ENCODE measurements at places on chromosomes 6 and 20.

GRCh38 chr20:35269055-35269781 is 8.7 kb downstream of the MMP24OS start:
- no peak for DNase-seq

- no peak for DNase-seq
Observed at GRCh38 chr20:32003325-32003724, 6.9 kb upstream of the CCM2L start.

- no peak for DNase-seq
Observed at GRCh38 chr6:158257425-158257759, 54.9 kb upstream of the TULP4 start.

- DNase-seq = no peak
Observed at GRCh38 chr6:24831771-24832716, 33.3 kb upstream of the ARMH2 start.

DNA sequence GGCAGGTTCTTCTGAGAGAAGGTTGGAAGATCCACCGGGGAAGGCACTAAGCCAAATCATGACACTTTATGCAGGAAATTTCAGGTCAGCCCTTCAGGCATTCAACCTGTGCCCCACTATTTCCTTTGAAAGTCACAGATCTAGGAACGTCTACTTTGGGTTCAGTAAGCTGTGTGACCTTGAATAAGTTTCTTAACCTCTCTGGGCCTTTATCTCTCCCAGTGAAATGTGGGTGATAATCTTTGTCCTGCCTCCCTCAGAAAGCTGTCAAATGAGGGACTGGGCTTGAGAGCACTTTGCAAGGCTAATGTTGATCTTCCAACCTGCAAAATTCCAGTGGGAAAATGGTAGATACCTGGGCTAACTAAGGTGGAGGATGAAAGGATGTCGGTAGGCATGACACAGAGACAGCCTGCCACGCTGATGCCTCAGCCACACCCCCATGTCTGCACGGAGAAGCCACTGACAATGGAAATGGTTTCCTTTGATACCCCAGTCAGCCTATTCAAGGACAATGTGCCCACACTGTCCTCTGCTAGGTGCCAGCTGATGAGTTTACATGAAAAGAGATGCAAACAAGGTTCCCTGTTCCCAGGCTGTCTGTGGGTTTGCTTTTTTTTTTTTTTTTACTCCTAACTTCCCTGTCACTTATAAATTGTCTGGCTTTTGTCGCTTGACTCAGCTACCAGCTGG is 9.3 kb downstream of the BNIP5 start:
- DNase-seq = no peak

- DNase-seq = no peak
Observed at GRCh38 chr20:41258474-41258873, 59.1 kb downstream of the ZHX3 start.

DNA sequence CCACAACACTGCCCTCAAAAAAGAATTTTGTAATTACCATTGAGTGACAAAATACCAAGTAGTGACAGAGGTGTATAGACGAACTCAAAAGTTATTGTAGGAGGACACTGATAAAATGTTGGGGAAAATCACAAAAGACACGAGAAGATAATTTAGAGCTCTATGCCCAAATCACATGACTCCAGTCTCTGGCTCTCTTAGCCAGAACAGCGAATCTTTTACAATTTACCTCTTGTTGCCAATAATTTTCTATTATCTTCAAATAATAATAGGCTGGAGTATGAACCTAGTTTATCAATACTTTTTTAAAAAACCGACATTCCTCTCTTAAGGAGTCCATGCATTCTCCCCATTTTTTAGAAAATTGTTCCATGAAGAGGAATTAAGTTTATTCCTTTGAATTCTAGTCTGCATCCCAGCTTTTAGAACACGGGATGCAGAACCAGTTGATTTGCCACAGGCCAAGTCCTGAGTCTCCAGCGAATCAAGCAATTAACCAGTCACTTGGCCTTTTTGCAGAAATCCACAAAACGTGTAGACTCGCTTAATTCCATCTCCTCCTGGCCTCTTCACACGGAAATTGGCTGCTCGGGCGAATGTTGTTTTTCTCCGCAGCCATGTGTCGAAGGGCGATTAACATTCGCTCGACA is 507 bp upstream of the RIPPLY2 start:
- no peak for DNase-seq

All from activated CD4-positive, alpha-beta T cell treated with anti-CD3 and anti-CD28 coated beads for 1 hour (primary cell).